ENCODE measurements at places on chromosomes 3 and 15.
A peak's percentile ranks its signal among the peaks of the same experiment; 100 is the strongest.

GRCh38 chr3:12194209-12194608 lies 35.5 kb upstream of the TIMP4 start:
- DNase-seq, result peak; percentile 45

DNA sequence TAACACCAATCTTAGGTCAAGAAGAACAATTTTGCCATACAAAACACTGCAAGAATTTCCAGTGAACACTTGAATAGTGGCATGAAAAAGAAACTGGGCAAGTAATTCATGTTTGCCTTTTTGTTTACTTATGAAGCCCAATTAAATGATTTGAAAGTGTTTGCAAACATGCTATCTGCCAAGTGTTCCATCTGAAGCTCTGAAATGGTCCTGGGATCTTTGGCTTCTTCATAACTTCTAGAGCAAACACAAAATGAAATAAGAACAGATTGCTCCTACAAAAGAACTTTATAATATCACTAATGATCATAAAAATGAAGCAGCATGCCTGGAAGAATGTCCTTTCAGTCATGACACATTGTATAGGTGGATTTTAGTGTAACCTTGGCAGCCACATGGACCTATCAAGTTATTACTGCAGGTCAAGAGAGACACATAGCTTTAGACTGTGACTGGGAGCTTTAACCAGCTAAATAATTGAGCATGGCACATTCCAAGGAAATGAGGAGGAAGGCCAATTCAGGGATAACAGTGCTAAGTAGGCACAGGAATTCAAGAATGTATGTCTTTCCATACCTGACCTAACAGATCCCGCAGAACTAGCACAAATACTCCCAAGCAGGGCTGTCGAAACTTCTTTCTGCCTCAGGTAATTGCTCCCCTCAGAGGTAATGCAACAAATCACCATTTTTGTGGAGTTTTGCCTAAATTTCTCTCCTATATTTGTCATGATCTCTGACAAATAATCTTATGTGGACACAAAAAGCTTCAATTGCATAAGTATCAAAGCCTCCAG lies 144.6 kb downstream of the DUT start:
- no peak for DNase-seq

- DNase-seq, result peak; percentile 44
Measured at GRCh38 chr3:24264748-24265158, 229.9 kb downstream of the THRB start.

DNA sequence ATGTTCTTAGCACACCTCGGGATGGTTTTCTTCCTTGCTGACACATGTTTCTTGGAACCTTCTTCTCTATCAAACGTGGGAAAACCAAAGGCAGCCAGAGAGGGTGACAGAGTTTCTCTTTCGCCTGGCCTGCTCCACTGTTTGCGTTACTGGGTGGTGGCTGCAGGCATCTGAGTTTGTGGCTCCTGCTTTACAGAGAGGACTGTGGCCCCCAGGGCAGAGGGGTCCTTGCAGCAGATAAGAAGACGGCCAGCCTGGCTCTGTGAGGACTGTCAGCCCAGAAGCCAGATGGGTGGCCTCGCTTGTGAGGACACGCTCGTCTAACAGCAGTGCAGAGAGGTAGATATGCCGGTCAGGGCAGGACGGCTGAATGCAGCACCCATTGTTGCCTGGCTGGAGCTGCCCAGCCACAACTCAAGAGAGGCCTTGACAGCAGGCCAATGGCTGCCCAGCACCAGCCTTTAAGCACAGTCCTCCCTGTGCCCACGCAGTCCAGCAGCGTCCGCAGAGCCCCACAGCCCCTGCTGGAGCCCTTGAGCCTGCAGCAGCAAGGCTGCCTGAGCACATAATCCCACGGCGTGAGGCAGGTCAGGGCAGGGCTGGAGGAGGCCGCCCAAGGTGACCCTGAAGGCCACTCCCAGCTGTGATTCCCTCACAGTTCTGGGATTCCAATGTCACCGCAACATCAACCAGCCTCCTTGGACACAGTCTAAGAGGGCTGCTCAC lies 15.0 kb upstream of the SPTBN5 start:
- no peak for DNase-seq

DNA sequence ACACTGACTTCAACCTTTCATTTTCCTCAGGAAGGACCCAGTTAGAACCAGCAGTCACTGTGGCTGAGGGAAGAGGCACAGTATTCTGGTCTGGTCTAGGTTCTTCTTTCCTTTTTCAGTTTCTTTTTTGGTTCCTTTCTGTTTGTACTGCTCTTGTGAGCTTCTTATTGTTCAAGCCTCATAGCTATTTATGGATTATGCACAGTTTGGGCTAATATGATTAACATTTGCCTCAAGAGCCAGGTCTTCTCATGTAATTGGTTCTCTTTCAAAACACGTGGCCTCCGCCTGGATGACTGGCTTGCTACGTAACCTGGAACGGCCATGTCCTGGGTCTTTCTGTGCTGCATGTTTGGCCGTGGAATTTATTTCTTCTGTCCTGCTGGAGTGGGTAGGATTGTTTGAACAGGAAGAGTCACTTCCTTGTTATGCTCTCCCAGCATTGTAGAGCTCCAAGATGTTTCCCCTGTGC lies 43.3 kb downstream of the RBMS3 start:
- DNase-seq, result peak; percentile 29

All from LoVo (cell line).